ENCODE measurements at places on chromosomes 13 and 19. TPM values are rescaled to one million over a fixed set of nuclear protein-coding genes. Genes with fewer than 3 reads are reported as not detected.
A peak's percentile ranks its signal among the peaks of the same experiment; 100 is the strongest.

- peaks cover 33% of the 10 kb centered on the region for H3K4me1 ChIP-seq
- H3K27ac ChIP-seq: no peak overlapping the region
- peaks cover 32% of the 10 kb centered on the region for H3K36me3 ChIP-seq
- H3K4me3 ChIP-seq: no peak overlapping the region
- H3K27me3 ChIP-seq: no peaks in the 10 kb centered on the region
Measured at GRCh38 chr19:35342430-35342829, 5.3 kb upstream of the FFAR1 start.

GRCh38 chr13:60016229-60016628, 147.5 kb downstream of the DIAPH3 start:
- no peak overlapping the region for H3K27ac ChIP-seq
- no peak overlapping the region for H3K4me3 ChIP-seq
- no peaks in the 10 kb centered on the region for H3K27me3 ChIP-seq
- DNase-seq: no peak

DNA sequence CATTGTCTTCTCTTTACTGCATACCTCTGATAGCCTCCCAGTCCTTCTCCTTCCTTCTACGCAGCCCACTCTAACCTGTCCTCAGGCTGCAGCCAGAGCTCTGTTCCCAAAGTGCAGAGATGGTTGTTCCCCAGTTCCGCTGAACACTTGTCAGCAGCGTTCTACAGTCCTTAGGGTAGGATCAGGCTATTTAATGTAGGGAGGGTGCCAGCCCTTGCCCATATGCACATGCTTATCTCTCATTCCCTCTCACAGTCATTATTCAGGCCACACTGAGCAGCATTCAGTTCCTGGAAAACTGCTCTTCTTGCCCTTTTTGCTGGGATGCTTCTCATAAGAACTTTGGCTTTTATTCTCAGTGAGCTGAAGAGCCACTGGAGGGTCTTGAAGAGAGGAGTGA, 180.7 kb downstream of the MTUS2 start:
- H3K36me3 ChIP-seq: no peaks in the 10 kb centered on the region
- no peaks in the 10 kb centered on the region for H3K27me3 ChIP-seq
- H3K4me1 ChIP-seq: no peaks in the 10 kb centered on the region

- H3K4me1 ChIP-seq: no peaks in the 10 kb centered on the region
- no peaks in the 10 kb centered on the region for H3K36me3 ChIP-seq
- H3K4me3 ChIP-seq: no peak overlapping the region
- H3K27me3 ChIP-seq: no peaks in the 10 kb centered on the region
- DNase-seq: no peak
Measured at GRCh38 chr13:73358606-73359095, 299.8 kb downstream of the KLF5 start.

DNA sequence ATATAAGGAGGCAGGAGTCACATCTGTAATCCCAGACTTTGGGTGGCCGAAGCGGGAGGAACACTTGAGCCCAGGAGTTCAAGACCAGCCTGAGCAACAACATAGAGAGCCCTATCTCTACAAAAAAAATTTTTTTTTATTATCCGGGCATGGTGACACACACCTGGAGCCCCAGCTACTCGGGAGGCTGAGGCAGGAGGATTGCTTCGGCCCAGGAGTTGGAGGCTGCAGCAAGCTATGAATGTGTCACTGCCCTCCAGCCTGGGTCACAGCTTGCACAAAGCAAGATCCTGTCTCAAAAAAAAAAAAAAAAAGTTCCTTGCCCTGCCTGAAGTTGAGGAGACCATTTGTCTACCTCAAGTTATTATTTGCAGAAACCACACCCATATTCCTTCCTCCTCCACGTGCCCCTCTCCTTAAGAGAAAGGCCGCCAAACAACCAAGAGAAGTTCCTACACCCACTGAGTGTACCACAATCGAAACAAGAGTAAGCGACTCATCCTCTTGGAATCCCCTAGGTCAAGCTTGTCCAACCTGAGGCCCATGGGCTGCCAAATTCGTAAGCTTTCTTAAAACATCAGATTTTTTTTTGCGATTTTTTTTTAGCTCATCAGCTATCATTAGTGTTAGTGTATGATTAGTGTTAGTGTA, 2.2 kb downstream of the ABCC4 start:
- H3K36me3 ChIP-seq: no peaks in the 10 kb centered on the region
- peak overlapping the region; percentile 94 for H3K4me3 ChIP-seq
- H3K27ac ChIP-seq: peak overlapping the region; percentile 41
- H3K4me1 ChIP-seq: peaks cover 21% of the 10 kb centered on the region
- H3K27me3 ChIP-seq: no peaks in the 10 kb centered on the region

DNA sequence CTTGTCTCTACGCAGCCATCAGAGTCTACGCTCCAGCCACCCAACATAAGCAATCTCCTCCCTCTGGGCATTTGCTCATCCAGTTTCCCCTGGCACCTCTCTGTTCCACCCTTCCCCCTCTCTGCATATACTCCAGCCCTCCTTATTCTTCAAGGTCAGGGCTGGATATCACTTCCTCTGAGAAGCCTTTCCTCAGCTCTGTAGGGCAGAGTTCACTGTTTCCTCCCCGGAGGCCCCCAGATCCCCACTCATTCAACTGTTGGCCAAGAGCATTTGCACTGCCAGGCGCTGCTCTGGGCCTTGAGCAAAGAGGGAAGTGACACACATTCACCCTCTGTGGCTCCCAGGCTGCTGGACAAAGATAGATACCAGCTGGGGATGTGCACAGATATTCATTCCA, 3.3 kb downstream of the FCGRT start:
- H3K27ac ChIP-seq: no peak overlapping the region
- no peak overlapping the region for H3K4me3 ChIP-seq
- H3K4me1 ChIP-seq: peaks cover 7% of the 10 kb centered on the region

Gene MAP3K10
- polyA plus RNA-seq: 0.53 TPM

All from GM12878 (cell line).